Urinary bladder (tissue), 4 donors: ENCODE measurements at places on chromosomes 2 and 18.
A peak's percentile ranks its signal among the peaks of the same experiment; 100 is the strongest.

DNA sequence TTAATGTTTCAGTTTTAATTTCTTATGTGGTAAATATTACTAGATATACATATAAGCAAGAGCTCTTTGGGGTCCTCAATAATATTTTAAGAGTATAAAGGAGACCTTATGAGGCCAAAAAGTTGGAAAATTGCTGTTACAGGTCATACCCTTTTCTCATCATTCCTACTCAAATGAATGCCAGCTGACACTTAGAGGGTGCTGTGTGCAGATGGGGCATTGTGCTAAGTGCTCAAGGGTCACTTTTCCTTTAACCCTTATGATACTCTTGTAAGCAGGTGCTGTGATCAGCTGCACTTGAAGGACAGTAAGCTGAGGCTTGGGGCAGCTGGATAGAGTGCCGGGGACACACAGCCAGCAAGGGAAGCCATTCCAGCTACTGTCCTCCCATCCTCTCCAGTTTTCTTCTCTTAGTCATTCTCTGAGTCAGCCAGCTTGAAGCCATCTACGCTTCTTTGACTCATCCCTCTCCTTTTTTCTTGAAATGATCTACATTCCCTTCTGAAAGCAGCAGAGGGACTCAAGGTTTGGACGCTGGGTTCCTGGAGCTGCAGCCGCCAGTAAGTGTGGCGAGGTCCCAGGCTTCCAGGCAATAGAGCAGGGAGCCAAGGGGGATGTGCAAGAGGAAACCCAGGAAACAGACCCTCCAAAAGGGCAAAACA, 42.0 kb upstream of the CREB1 start:
- no peak for DNase-seq

GRCh38 chr18:9849407-9850283, 36.1 kb upstream of the TXNDC2 start:
- DNase-seq: peak; percentile 59

- DNase-seq: no peak
Observed at GRCh38 chr2:173898178-173898668, 67.0 kb downstream of the SP3 start.

DNA sequence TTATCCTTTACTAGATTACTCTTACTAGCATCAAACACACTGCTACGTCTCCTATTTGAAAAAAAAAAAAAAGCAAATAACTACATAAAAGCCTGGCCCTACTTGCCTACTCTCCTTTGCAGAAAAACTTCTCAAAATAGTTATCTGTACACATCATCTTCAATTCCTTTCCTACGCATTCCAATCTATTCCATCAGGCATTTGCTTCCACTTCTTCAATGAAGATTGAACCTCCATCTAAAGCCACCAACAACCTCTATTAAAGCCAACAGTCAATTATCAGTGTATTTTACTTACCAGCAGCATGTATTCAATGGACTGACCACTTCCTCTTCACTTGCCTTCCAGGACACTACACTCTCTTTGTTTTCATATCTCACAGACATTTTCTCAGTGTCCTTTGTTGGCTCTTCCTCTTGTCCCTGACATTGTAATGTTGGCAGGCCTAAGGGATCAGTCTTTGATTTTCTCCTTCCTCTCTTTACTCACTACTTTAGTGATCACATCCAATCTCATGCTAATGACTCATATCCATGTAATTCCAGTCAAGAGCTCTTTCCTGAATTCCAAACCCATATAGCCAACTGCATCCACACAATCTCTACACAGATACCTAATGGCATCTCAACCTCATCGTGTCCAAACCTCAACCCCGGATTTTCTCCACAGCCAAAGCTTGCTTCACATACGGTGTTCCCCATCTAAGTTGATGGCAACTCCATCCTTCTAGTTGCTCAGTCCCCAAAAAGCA, 131.3 kb downstream of the CCDC148 start:
- DNase-seq: no peak
